IPS DF 19.7 (cell line): ENCODE measurements at places on chromosomes 16 and 17.

DNA sequence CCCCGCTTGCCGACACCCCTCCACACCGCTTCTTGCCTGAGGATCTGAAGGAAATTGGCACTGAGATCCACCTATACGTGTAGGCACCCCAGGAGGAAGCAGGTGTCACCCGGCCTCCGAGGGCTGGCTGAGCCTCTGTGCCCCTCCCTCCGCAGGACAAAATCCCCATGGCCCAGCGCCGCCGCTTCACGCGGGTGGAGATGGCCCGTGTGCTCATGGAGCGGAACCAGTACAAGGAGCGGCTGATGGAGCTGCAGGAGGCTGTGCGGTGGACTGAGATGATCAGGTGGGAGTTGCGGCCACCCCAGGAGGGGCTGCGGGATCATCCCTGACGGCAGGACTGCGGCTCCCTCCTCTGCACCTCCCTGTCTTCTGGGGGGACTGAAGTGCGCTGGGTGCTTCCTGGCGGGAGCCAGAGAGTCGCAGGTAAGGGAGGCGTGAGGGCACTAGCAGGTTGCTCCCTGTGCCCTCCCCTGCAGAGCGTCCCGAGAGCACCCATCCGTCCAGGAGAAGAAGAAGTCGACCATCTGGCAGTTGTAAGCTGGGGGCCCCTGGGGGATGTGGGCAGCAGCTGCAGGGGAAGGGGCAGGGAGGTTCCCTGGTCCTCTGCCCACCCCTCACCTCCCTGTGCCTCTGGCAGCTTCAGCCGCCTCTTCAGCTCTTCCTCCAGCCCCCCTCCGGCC is 9.0 kb downstream of the NME3 start:
- no peak for DNase-seq

- DNase-seq = no peak
Measured at GRCh38 chr16:81469183-81469677, 24.6 kb downstream of the CMIP start.

DNA sequence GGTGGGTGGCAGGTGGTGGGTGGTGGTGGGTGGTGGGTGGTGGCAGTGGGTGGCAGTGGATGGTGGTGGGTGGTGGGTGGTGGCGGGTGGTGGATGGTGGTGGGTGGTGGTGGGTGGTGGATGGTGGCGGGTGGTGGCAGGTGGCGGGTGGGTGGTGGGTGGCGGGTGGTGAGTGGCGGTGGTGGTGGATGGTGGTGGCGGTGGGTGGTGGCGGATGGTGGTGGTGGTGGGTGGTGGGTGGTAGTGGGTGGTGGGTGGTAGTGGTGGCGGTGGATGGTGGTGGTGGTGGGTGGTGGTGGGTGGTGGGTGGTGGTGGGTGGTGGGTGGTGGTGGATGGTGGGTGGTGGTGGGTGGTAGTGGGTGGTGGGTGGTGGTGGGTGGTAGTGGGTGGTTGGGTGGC is 423.8 kb upstream of the PSMD7 start:
- no peak for DNase-seq

- no peak for DNase-seq
Measured at GRCh38 chr17:58615768-58616659, 75.8 kb downstream of the TEX14 start.

- no peak for DNase-seq
Measured at GRCh38 chr17:27466376-27466742, 10.1 kb downstream of the KSR1 start.

DNA sequence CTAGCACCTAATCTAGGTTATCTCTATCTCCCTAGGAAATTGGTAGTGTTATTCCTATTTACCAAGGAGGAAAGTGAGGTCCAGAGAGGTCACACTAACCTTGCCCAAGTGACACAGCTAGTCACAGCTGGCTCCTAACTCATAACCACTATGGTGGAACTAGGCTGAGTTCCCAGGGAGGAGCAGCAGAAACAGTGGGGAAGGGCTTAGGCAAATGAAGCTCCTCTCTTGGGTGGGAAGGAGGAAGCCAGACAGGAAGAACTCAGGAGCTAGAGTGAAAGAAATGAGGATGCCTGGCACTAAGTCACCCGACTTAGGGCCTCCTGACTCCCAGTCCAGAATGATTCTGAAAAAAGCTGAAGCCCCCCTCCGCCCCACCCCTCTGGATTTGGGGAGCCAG is 34.5 kb downstream of the PSME3IP1 start:
- DNase-seq = no peak

DNA sequence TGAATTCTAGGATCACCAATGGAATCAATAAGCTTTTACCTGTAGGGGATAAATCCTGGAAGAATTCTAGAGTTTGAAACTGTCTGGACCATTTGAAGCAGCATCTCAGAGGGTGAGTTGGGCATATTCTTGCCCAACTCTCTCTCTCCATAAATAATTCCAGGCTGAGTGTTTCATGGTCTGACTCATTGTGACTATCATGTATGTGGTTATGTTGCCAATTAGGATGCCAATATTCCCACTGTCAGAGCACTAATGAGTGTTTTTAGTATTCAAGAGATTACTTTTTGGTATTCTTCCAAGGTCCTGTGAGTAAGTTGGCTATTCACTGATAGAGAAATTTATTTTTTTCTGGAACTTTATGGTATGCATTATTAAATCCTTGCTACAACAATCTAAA is 456.9 kb downstream of the TOX3 start:
- DNase-seq = no peak

GRCh38 chr17:77563439-77564102 is 394.9 kb upstream of the TNRC6C start:
- no peak for DNase-seq

DNA sequence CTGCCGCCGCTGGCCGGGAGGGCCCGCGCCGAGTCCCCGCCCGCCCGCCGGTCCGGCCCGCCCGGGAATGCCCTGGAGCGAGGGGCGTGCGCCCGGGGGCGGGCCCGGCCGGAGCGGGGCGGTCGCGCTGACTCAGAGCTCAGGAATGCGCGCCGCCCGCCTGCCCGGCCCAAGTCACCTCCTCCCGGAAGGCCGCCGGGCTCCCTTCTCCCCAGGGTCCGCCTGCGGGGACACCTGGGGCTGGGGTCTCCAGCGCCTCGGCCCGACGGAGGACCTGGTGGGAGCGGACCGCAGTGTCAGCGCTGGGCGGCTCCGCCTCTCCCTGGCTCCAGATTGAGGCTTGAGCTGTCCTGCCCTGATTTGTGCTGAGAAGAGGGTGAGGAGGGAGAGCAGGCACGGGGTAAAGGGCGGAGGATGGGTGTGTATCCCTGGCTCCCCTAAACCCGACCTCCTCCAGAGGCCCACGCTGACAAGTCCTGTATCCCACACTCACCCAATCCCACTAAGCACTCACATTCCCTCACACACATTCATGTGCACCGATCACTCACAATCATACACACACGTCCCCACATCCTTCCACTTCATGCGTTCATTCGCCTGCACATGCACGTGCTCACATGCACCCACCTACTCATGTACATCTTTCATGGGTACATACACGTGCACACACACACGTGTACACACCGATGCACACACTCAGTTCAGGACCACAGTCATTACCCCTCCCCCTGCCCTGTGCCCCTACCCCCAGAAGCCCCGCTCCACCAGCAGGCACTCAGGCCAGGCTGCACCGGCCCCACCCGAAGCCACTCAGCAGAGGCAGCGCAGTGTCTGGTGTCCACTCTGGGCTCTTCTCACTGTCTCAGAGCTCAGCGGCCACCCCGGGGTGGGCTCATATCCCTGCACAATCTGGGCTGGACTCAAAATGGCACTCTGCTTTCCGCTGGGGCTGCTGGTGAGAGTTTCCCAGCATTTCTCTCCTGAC is at the start of gene RHBDF1:
RHBDF1 (minus strand) TSS at position 71 of the 988 bp plus-strand sequence. CDS start 7,616 bp downstream, outside the sequence.
- no peak for DNase-seq

GRCh38 chr17:4859816-4860625 is 26.9 kb downstream of the MINK1 start:
- DNase-seq = no peak
